ENCODE measurements at places on chromosomes 1 and 21.

- DNase-seq = no peak
Measured at GRCh38 chr21:42213082-42213774, 5.7 kb upstream of the ABCG1 start.

DNA sequence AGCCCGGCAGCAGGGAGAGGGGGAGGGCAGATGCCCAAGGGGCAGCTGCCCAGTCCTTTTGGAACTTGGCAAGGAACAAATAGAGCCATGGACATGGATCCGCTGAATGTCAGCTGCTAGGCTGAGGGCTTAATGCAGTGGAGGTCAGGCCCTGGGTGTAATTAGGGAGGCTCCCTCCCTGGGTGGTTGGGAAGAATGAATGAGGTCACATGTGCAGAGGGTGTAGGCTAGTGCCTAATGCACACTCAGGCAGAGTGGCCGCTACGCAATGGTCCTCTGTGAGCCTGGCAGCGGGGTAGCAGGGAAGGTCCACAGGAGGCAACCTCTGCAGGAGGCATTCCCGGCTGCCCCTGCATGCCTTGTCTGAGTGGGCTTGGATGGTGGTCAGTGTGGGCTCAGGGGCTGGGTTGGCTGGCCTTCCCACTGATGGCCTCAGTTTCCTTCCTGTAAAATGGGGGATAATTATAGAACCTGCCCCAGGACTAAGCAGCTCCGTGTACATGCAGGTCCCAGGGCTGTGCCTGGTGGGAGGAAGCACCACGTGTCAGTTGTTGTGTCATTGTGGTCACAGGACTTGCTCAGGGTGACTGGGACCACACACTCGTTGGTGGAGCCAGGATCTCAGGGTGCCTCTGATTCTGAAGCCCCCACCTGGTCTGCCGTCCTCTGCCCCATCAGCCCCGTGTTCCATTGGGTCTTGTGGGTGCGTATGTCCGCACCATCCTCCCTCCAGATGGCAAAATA, 81.6 kb upstream of the ACTL8 start:
- no peak for DNase-seq

- no peak for DNase-seq
Measured at GRCh38 chr21:33299181-33299752, 25.5 kb upstream of the IFNAR1 start.

DNA sequence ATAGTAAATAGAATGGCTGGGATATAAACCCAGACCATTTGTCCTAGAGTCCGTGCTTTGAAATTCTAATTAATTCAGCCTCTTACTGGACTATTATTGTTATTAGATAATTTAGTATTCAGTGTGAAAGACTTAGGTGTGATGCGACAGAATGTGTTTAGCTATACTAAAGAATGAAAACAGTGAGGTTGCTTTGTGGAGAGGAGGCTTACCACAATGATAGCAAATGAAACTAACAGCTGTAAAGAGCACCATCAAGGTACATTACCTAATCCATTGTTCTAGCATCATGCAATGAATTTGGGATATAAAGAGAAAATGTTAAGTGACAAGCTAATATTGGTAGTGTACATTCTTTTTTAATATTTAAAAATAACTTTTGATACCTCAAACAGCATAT, 911.1 kb downstream of the KCNT2 start:
- no peak for DNase-seq

GRCh38 chr1:159196543-159196942, 8.1 kb upstream of the ACKR1 start:
- no peak for DNase-seq

DNA sequence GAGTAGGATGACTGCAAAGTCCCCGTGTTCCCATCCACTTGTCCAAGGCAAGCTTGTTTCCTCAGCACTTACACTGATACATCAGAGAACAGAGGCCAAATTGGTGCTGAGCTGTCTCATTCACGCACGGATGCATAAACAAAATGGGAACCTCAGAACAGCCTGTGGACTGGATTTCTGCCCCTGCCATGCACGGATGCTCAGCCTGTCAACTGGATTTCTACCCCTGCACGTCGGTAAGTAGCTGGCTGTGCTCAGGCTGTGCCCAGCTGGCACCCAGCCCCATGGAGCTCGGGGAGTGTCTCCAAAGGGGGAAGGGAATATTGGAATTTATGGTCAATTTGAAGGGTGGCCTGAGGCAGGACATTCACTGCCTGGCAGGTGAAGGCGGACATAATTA, 40.8 kb upstream of the TMPRSS2 start:
- no peak for DNase-seq

GRCh38 chr1:200869753-200870391, 2.9 kb upstream of the GPR25 start:
- no peak for DNase-seq

DNA sequence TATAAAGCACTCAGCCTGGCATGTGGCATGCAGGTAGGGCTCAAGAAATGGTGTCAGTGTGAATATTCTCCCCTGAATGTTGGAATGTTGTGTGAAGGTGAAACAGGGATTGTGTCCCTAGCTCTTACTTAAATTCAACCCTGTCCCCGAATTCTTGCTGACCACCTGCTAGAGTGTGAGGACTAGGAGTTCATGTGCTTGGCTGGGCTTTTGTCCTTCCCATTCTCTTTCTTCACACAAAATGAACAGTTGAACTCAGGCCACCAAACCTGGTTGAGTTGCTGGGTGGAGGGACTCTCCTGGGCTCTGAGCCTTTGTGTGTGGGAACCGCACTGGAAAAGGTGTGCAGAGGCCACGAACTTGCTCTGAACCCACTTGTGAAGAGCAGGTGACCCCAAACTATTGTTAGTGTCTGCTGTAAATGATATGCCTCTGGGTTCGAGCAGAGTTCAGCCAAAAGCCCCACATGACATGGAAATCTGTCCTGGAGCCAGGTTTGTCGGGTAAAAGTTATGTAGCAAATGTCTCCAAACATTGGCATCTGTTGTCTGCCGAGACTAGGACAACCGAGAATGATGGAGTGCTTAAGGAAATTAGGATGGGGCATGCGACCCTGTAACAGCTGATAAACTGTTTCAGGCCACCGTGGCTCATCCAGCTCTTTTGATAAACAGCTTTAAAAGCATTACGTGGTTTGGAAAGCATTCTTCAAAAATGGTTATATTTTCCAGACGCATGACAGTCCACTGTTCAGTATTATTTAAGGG, 144.2 kb downstream of the DHRS3 start:
- peak; percentile 64 for DNase-seq

DNA sequence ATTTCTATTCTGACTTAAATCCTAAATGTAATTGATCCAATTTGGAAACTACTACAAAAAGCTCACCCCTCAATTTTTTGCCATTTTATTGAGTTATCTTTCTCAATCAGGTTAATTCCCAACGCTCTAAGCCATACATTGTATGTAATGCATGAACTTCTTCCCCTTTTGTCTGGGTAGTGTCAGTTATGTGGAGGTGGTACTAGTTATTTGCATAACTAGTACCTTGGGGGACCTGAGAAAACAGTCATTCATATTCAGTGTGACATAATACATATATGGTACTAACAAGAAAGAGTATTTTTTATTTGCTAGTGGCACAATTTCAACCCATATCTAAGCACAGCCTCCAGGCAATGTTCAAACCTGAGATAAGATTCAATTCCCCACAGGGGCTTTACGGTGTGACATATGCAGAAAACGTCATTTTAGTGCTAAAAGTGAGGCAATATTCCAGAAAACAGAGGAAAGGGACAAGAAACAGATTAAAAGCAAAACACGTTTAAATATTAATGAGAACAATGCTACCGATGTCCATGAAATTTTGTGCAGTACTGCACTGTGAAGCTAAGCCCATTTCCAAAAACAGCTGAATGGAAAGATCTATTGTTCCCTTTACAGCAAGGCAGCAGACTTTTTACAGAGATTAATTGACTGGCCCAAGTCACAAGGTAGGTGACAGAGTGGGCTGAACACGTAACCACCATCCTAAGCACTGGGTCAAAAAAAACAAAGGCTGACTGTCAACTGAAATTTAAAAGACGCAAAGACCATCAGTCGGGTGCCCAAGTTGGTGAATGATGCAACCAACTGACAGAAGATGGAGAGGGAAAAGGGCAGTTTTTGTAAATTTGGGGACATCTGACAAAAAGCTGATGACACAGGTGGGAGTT, 1.4 kb downstream of the HLCS start:
- DNase-seq = no peak

- DNase-seq = no peak
Measured at GRCh38 chr1:238582816-238583215, 692.1 kb upstream of the ZP4 start.

- DNase-seq = no peak
Measured at GRCh38 chr1:235105051-235106043, 23.3 kb downstream of the TOMM20 start.

DNA sequence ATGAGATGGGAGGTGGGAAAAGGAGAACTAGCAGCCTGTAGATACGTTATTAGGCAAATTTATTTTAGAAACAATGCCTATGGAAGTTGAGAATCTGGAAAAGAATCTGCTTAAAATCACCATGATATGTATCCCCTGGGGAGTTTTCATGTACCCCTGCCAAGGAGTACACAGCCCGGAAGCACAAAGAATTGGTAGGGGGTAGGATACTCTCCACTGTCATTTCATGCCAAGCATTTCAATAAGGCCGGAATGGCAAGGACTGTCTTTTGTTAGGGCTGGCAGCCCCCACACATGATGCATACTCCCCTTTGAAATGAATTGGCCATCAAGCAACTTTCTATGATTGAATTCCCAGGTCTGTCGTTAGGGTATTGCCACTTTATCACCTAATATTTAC, 111.5 kb upstream of the APP start:
- no peak for DNase-seq

GRCh38 chr1:222794656-222795474, 20.0 kb upstream of the DISP1 start:
- DNase-seq = no peak

DNA sequence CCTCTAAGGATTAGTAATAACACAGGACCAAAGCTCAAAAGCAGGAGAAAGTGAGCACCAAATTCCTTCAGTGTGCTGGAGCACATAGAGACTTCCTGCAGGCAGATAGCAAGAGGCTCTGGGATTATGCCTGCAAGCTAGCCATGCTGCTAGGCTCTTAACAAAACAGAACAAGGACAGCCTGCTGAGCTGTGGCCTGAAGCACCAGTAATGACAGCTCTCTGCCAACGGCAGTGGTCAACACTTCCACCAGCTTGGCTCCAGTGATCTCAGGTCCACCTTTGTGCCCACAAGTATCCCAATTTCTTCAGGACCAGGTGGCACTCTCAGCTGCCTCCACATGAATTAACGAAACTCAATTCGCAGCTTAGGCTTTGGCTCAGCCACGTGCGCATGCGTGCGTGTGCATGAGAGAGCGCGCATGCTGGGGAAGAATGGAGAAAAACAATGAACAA, 64.2 kb downstream of the SLC45A1 start:
- no peak for DNase-seq

GRCh38 chr1:53412285-53413174, 46.7 kb upstream of the DMRTB1 start:
- no peak for DNase-seq

DNA sequence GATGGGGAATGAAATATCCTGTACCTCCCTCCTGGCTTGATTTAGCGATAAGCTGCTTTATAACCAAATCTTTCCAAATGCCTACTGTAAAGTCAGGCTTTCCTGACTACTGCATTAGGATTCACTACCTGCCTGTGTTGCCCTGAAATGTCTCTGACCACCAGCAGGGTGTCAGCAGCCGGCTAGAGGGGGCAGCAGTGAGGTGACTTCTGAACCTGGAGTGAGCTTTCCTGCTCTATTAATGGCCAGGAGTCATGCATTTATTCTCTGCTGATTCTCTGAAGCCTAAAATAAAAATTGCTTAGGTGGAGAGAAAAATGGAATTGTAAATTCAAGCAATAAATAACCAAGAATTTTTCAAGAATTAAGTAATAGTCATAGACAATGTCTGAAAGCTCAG, 2.5 kb downstream of the BACE2 start:
- peak; percentile 29 for DNase-seq

DNA sequence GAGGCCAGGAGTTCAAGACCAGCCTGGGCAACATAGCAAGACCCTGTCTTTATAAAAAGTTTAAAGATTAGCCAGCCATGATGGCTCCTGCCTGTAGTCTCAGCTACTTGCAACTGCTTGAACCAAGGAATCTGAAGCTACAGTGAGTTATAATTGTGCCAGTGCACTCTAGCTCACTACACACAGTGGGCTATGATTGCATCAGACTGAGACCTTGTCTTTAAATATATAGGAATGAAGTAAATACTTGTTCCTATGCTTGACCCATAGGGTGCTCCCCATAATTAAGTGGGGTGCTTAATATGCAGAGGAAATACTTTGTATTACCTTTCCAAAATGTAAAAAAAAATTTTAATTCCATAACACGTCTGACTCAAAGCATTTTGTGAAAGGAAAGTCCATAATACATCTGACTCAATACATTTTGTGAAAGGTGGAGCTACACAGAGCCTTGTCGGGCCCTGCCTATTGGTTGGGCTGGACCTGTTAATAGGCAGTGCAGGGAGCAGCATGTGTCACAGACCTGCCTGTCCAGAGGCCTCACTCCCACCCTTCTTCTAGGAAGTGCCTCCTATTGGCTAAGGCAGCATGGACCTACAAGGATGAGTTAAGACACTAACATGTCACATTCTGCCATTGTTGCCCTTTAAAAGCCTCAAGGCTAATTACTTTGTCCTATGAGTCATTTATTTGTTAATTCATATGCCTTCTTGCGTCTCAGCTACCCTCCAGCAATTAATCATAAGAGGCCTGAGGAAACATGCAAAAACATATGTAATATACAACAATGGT, 33.6 kb downstream of the CD58 start:
- DNase-seq = peak; percentile 9

DNA sequence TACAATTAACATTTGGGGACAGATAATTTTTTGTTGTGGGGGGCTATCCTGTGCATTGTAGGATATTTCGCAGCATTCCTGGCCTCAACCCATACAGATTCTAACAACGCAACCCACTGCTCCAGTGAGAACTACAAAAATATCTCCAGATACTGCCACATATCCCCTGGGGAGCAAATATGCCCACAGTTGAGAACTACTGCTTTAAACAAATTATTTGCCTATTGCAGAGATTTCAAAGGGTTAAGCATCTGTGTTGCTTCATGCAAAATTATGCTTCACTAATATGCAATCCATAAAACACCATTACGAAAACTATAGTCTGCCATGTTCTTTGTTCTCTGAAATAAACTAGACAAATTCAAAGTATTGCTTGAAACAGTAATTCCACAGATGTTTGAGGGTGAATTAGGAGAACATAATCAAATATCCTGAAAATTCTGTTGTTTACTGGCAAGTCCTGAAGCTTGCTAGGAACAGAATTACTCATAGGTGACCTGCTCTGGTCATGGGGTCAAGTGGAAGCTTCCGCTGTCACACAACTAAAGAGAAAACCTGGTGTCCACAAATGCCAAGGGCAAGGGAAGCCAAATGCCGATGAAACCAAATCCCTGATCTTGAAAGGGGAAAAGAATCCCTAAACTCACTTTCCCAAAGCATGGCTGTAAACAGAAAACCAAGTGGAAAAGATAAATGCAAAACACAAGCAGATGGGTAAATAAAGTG, 149.4 kb downstream of the RERE start:
- DNase-seq = no peak

Data from fibroblast of upper back skin (primary cell).